ENCODE measurements at places on chromosomes 3 and 15.

DNA sequence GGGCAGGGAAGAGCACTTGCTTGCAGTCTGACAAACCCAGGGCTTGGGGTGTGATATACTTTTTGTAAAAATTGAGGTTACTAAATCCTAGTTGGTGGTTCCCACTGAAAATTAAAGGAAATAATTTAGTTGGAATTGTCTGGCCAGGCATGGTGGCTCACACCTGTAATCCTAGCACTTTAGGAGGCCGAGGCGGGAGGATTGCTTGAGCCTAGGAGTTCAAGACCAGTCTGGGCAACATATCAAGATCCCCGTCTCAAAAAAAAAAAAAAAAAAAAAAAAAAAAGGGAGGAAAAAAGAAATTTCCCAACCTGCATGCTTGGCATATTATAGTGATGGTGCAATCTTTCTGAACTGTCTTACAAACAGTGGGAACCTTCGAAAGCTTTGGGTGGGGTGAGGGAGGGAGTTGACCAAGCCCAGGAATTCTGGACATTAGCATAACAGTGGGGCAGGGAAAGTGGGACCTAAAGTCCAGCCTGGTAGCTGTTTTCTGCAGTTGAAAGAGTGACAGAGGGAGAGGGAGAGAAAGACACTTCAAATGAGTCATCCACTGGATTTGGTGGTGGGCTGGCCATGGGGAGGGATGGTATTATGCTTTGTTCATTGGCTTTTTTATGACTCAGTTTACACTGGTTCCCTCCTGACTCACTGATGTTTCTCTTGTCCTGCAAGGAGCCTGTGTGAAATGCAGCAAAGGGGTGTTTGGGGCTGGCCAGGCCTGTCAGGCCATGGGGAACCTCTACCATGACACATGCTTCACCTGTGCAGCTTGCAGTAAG, 41.1 kb downstream of the LIMD1 start:
- DNase-seq = no peak

GRCh38 chr3:16071206-16071605, 103.3 kb upstream of the GALNT15 start:
- DNase-seq = no peak

DNA sequence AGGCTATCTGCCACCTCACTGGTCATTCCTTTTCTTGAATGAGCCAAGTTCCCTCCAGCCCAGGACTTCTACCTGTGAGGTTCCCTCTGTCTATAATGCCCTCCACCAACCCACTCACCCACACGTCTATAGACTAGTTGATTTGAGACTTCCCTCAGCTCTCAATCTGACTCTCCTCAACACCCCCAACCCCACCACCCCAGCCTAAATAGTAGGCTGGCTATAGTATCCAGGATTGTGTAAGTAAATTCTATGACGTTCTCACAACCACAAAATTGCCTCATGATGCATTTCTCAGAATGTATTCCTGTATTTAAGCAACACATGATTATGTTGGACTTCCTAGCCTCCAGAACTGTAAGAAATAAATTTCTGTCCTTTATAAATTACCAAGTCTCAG, 2.2 kb downstream of the PLSCR1 start:
- no peak for DNase-seq

GRCh38 chr3:189860296-189860695, 229.1 kb downstream of the TP63 start:
- DNase-seq = no peak

- DNase-seq = no peak
Observed at GRCh38 chr3:78204977-78205376, 1165.1 kb downstream of the ROBO2 start.

GRCh38 chr15:69035205-69035917, 20.9 kb downstream of the NOX5 start:
- peak; percentile 78 for DNase-seq

DNA sequence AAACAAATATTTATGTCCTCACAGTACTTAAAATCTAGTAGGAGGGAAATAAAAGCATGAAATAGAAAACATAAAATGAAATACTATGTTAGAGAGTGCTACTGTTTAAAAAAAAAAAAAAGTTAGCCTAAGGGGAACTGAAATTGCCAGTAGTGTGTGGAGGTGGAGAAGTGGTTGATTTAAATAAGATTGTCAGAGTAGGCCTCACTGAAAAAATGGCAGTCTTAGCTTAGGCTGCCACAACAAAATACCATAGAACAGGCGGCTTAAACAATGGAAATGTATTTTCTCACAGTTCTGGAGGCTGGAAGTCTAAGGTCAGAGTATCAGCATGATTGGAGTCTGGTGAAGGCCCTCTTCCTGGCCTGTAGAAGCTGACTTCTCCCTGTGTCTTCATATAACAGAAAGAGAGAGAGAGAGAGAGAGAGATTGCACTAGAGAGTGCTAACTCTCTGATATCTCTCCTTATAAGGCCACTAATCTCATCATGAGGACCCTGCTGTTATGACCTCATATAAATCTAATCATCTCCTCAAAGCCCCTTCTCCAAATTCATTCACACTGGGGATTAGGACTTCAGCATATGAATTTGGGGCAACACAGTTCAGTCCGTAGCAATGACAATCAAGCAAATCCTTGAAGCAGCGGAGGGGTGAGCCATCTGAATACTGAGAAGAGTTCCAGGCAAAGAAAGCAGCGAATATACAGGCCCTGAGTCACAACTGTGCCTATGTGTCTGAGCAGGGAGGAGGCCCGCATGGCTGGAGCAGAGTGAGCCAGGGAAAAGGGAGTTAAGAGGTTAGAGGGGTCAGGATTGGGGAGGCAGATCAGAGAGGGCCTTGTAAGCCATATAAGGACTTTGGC, 23.6 kb upstream of the LRRC34 start:
- no peak for DNase-seq

GRCh38 chr15:55909036-55909811, 84.2 kb downstream of the NEDD4 start:
- no peak for DNase-seq

DNA sequence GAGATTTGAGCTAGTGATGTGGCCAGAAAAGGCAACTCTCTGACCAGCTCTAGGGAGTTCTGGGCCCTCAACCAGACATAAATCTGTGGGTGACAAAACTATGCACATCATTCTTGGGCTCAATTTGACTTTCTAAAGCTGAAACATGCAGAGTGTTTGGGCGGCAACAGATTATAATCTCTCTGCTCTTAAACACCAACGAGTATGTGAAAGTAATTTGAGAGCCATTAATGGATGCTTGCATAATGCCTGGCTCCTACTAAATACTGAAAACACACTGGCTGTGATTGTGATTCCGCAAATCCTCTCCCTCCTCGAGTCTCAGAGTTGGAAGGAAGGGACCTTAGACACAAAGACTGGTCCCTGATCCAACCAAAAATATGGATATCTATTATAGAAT, 186.7 kb downstream of the UACA start:
- no peak for DNase-seq

GRCh38 chr3:123054931-123055330, 11.9 kb upstream of the PDIA5 start:
- DNase-seq = no peak

DNA sequence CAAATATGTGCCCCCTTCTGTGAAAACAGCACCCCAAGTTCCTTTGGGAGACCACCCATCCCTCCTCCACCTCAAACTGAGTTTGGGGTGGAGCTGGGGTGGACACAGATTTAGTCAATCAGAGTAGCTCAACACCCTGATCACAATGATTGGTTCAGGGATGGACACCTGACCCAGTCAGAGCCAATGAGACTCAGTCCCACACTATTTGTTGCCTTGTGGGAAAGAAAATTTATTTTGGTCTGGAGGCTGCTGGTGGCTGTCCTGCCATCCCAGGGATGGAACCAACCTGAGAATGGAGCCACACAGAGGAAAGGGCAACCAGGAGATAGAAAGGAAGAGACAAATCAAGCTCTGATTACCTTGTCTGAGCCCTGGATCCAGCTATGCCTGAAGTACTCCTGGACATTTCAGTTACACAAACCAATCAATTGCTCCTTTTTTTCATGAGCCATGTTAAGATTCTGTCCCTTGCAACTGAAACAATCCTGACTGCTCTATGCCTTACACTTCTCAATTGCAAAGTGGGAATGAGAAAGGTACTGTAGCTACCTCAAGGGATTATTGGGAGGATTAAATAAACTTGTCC, 10.6 kb downstream of the DNASE1L3 start:
- no peak for DNase-seq

DNA sequence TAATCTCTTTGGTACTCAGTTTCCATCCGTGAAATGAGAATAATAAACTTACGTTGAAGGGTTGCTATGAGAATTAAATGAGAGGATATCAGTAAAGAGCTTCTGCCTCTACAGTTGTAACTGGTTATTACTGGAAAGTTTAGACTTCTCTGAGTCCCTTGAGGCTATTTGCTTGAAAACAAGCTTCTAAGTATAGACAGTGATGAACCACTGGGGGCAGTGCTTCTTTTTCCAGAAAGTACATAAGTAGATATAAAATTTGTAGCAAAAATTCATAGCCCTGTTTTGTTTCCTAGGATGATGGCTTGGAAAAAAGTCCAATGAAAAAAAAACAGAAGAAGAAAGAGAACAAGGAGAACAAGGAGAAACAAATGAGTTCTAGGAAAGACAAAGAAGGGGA, 87.1 kb downstream of the RGMA start:
- no peak for DNase-seq

- DNase-seq = no peak
Observed at GRCh38 chr3:25479727-25480010, 51.6 kb downstream of the RARB start.

DNA sequence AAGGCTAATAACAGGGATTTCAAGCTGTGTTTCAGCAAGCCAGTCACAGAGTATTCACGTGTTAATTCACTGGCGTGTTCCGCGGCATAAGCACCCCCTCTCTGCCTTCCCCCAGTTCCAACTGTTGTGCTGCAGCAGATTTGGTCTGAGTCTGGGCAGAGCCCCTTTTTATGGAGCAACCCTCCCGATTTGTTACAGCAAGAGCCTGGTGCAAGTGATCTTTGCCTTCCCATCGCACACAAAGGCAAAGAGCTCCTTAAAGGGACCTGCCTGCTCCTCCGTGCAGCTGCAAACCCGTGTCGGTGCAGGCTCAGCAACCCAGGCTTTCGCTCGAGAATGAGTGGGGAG, 170.5 kb downstream of the KCNAB1 start:
- no peak for DNase-seq

- DNase-seq = no peak
Observed at GRCh38 chr15:90211009-90211408, 9.9 kb downstream of the SEMA4B start.
